Skeletal muscle cell (primary cell): ENCODE measurements at places on chromosomes 1 and 21.

GRCh38 chr21:33991133-33991532, 75.5 kb upstream of the ATP5PO start:
- DNase-seq: no peak

- DNase-seq: no peak
Observed at GRCh38 chr1:168472223-168472622, 71.6 kb downstream of the XCL2 start.

DNA sequence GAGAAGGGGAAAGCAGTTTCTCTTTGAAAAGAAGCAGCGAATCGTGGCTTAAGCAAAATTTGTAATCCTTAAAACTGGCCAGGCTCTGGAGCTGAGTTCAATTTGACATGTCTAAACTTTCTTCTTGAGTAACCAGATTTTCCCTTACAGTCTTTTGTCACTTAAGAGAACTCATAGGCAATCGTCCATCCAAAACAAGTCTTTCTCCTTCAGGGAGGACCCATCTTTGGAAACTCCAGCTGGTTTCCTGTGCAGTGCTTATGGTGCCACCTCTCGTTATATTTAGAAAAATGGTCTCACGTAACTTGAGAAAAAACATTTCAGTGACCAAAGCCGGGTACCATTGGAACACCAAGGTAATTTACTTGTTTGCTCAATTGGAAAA, 1.8 kb upstream of the PTTG1IP start:
- no peak for DNase-seq

GRCh38 chr1:15151871-15152270, 1.7 kb upstream of the TMEM51 start:
- no peak for DNase-seq

- DNase-seq: peak; percentile 45
Observed at GRCh38 chr1:44676484-44677200, 2.1 kb downstream of the ARMH1 start.

- peak; percentile 41 for DNase-seq
Observed at GRCh38 chr1:64122588-64122987, 80.8 kb upstream of the UBE2U start.

GRCh38 chr1:199522936-199523335, 504.6 kb upstream of the NR5A2 start:
- no peak for DNase-seq

GRCh38 chr1:55053265-55053954, 14.1 kb downstream of the PCSK9 start:
- DNase-seq: no peak

- DNase-seq: no peak
Observed at GRCh38 chr1:3037281-3038040, 16.2 kb downstream of the ACTRT2 start.

GRCh38 chr1:231279081-231279480, 38.1 kb downstream of the GNPAT start:
- no peak for DNase-seq

DNA sequence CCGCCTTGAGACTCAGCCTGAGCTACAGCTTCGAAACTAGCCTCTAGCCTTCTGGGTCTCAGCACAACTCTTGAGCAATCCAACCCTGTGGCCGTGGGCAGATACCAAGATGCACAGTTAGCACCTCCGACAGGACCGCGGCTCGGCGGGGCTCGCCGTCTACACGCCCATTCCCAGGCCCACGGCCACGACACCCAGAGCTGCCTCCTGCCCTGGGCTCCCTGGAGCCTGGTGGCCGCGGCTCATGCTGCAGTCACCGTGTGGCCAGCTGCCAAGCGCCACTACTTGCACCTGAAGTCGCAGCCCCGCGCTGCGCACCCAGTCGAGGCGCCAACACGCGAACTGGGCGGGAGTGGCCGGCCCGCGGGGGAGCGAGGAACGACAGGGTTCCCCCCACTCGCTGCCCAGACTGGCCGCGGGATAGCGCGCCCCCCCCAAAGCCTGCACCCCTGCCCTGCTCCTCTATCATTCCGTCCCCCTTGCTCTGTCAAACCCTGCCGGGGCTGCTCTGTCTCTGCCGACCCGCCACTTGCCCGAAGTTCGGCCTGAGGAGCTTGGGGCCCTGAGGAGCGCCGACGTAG, 729 bp upstream of the CDCA8 start:
- peak; percentile 23 for DNase-seq

- no peak for DNase-seq
Observed at GRCh38 chr1:112849425-112850033, 106.5 kb downstream of the SLC16A1 start.

GRCh38 chr1:110258734-110259133, 48.6 kb downstream of the KCNC4 start:
- DNase-seq: no peak

GRCh38 chr1:170580636-170581440, 48.9 kb downstream of the GORAB start:
- DNase-seq: no peak

DNA sequence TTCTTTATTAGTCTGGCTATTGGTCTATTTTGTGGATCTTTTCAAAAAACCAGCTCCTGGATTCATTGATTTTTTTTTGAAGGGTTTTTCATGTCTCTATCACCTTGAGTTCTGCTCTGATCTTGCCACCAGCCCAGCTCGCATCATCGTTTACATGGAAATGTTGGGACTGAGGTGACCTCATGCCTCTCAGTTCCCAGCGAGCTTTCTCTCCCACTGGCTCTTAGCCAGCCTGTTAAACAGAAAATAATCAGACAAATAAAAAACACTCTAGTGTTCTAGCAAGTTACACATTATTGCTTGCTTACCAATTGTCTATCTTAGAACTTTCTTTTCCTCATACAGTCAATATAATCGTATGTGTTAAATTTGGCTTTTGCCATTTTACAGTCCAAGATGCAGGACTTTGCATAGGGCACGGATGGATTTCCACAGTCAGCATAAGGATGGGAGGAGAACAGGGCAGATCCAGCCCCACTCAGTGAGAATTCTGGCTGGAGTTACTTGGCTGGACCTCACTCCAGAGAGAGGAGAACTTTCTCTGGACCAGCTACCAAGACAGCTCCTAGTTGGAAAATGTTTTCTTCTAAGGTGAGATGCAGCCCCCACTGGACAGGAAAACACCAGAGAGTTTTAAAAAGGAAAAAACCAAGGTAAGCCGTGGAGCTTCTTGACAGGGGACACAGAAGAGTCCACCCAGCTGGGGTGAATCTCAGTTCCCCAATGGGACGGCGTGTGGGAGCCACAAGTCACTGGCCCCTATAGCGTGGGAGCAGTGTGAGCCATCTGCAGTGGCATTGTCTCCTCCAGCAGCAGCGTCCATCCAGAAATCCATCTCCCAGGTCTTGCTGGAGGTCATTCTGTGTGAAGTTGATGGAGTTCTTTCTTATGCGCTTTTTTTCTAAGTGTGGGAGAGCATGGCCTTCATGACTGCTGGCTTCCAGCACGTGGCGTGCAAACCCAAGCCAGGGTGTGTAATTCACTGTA, 17.6 kb downstream of the PGBD2 start:
- no peak for DNase-seq

DNA sequence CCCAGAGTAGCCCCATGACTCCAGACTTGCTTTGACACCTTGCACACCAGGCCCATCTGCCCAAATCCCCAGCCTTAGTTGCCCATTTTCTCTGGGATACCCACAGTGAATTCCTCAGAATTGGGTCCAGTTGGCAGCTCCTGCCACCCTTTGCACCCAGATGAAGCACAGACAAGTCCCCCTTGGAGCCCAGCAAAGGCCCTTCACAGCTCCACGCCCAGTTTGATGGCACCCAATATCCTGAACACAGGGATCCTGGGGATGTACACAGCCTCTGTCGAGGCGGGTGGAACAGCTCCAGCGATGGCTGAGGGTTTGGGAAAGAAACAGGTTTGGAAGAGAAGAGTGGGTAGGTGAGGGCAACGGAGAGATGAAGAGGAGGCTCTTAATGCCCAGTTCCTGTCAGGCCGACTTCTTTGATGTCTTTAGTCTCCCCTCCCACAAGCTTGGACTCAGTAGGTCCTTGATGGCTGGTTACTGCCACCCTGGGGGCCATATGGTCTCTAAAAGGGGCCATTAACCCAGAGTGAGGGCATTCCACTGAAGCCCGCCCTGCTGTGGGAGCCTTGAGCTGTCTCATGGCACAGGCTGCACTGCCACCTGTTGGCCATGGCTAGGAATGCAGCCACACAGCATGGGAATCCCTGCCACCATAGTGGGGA, 21.7 kb downstream of the TMEM53 start:
- DNase-seq: no peak

- DNase-seq: no peak
Observed at GRCh38 chr1:11617314-11617713, 36.9 kb downstream of the FBXO2 start.

- no peak for DNase-seq
Observed at GRCh38 chr1:9670085-9670484, 18.6 kb downstream of the PIK3CD start.

GRCh38 chr1:72438270-72438669, 155.9 kb upstream of the NEGR1 start:
- DNase-seq: no peak

DNA sequence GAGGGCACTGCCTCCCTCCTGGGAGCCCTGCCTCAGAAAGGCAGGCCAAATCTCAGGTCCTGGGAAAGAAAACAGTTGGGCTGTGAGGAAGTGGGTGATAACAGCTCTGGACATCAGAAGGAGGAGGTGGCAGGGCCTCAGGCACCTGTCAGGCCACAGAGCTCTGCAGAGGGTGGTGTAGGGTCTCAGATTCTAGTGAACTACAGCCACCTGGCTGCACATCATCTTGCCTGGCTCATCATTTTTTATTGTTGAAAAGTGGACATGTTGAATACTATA, 15.3 kb upstream of the ZNF678 start:
- DNase-seq: no peak

DNA sequence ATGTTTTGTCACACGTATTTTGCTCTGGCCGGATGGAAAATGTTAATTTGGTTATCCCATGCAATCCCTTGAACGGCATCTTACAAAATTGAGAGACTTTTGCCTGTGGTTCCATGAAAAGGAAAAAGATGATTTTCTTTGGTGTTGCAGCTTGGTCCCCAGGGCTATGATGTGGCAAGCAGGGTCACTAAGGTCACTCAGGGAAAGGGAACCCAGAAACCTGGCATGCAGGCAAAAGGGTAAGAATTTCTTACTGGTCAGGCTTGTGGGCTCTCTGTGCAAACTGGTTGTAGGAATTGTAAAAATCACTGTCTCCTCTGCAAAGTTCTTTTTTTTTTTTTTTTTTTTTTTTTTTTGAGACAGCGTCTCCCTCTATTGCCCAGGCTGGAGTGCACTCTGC, 48.4 kb upstream of the NBPF3 start:
- DNase-seq: no peak

- DNase-seq: no peak
Observed at GRCh38 chr1:215219372-215219771, 136.8 kb downstream of the KCNK2 start.

GRCh38 chr1:79969886-79970285, 963.4 kb upstream of the ADGRL4 start:
- DNase-seq: no peak

DNA sequence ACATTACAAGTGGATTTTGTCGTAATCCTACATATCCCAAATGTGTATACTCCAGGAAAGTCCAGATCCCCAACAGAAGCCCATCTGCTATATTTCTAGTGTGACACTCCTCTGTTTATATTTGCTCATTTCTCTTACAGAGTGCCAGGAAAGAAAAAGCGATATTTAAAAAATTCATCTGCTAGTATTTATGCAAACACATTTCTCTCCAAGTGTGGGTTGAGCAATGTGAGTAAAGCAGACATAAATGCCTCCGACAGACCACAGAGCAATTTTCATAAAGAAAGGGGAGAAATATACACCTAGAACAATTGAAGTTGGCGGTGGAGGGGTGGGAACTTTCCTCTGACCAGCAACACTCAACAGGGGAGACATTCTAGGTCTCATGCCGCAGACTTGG, 22.2 kb upstream of the RAP1A start:
- DNase-seq: no peak

- no peak for DNase-seq
Observed at GRCh38 chr21:38083535-38083934, 167.3 kb upstream of the KCNJ6 start.

GRCh38 chr1:205751036-205751651, 1.2 kb upstream of the NUCKS1 start:
- DNase-seq: no peak

DNA sequence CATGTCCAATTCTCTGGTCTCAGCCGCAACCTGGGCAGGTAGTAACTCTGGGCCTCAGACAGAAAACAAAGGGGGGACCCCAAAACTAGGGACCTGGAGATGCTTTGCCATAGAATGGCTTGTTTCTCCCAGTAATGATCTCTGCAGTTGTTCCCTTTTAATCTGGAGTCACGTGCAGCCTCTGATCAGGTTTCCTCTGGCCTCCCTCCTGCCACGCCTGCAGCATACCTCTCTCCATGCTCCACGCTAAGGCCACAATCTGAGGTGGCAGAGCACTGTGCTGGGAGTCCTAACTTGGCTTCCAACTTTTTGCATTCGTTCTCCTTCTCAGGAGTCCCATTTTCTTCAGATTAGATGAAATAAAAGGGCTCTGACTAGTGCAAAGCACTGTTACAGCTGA, 1.9 kb downstream of the PABPC4 start:
- DNase-seq: no peak

- no peak for DNase-seq
Observed at GRCh38 chr1:7086106-7086505, 300.9 kb downstream of the CAMTA1 start.

DNA sequence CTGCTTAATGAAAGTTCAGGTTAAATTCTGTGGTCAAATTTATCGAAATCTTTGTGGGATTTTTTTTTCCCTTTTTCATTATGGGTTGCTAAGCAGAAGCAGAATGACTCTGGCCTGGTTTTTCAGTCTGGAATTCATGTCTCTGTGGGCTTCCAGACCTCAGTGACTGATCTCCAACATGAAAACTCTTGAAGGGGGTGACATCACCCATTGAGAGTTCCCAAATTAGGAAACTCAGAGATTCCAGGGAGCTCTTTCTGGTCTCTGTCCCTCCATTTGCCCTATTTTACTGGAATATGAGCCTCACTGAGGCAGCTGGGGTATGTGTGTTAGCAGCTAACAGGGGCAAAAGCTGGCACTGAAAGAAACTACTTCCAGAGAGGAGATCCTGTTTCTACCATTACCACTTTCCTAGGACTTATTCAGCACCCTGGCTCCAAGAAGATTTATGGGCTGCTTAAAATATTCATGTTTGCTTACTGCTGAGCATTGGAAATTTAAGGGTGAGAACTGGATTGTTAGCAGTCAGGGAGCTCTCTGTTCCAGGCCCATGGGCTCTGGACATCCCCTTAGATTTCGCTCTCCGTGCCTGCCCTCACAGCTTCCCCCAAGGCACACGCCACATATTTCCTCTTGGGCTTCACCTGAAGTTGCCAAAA, 203.4 kb upstream of the SPAG17 start:
- DNase-seq: no peak

- DNase-seq: no peak
Observed at GRCh38 chr1:58983162-58983561, 199.3 kb upstream of the JUN start.
